ENCODE measurements at places on chromosomes 5 and 9. TPM values are rescaled to one million over a fixed set of nuclear protein-coding genes. Genes with fewer than 3 reads are reported as not detected.
A peak's percentile ranks its signal among the peaks of the same experiment; 100 is the strongest.

- no peak for DNase-seq
Observed at GRCh38 chr5:163463063-163463435, 2.6 kb downstream of the HMMR start.

DNA sequence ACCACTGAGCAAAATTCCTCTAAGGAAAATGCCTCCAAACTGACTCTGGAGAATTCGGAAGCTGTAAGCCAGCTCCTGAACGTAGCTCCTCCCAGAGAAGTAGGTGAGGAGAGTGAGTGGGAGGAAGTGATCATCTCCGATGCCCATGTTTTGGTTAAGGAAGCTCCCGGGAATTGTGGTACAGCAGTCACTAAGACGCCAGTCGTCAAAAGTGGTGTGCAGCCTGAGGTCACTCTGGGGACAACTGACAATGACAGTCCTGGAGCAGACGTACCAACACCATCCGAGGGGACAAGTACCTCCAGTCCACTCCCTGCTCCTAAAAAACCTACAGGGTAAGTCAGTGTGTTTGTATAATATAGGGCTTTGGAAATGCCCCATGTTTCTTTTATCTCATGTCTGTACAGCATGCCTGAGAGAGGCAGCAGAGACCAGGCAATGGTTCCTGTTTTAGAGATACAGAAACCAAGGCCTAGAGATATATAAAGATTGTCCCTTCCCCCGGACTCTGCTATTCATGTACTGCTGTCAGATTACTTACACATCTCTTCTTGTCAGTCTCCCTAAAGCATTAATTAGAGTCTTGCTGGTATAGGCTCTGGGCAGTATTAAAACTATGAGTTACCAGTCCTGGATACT lies 23.9 kb downstream of the HMGXB3 start:
- no peak for DNase-seq

DNA sequence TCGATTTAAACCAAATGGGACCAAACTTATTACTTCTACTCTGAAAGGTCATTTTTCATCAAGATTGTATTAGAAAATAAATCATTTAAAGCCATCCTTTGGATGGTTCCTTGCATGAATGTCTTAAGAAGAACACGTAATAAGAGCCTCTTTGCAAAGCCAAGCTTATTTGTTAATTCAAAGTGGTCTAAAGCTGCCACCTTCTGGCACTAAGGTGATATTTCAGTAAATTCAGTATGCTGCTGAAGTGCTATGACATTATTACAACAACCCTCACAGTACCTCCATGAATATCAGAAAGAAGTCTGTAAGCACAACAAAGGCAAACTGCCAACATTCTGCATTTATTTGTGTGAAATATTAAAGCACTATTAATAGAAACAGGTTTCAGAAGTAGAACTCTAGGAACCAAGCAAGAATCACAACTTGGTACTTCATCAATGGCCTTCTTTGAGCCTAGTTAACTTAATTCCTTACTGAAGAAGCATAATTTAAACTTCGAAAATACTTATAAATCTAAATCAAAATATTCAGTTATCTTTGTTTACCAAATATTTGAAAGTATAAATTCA lies 53.1 kb upstream of the TYRP1 start:
- DNase-seq, result no peak

GRCh38 chr5:142079306-142079721 lies 29.3 kb upstream of the NDFIP1 start:
- no peak for DNase-seq

SCGB3A1 gene
- 1.4 TPM for polyA plus RNA-seq

DNA sequence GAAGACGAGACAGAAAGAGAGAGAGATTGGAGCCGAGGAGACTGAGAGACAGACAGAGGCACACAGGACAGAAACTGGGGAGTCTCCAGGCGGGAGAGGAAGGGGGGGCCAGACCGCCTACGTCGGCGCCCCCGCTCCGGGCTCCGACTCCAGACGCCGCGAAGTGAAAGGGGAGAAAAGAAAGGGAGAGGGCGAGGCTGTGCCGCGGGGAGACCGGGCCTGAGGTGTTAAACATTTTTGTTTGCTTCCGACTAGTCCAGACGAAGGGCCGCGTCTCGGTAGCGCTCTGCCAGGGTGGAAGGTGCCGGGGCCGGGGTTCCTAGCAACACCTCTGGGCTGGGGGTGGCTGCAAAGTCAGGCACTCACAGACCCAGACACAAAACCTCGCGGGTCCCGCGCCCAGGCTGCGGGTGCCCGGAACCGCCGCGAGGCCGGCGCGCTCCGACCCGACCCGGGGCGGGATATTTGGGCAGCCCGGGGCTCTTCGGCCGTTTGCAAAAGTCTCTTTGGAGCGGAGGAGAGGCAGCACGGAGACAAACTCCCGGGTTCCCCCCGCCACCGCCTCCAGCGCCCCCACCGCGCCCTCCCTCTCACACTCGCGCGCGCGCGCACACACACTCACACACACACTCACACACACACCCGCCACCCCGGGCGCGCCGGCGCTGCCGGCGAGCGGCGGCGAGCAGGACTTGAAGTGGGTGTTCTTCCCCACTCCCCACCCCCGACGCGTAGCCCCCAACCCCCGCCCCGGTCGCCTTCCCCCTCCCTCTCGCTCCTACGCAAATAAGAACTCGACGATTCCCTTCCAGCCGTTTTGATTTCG lies 626 bp upstream of the FST start:
- DNase-seq, result no peak

BRINP1 gene
- 5.3 TPM for polyA plus RNA-seq

- DNase-seq, result peak; percentile 48
Observed at GRCh38 chr9:96418920-96419690, 935 bp upstream of the ZNF367 start.

PCDHGC5 gene
- polyA plus RNA-seq, result 0.41 TPM

- no peak for DNase-seq
Observed at GRCh38 chr5:170474489-170475274, 29.1 kb upstream of the KCNIP1 start.

DNA sequence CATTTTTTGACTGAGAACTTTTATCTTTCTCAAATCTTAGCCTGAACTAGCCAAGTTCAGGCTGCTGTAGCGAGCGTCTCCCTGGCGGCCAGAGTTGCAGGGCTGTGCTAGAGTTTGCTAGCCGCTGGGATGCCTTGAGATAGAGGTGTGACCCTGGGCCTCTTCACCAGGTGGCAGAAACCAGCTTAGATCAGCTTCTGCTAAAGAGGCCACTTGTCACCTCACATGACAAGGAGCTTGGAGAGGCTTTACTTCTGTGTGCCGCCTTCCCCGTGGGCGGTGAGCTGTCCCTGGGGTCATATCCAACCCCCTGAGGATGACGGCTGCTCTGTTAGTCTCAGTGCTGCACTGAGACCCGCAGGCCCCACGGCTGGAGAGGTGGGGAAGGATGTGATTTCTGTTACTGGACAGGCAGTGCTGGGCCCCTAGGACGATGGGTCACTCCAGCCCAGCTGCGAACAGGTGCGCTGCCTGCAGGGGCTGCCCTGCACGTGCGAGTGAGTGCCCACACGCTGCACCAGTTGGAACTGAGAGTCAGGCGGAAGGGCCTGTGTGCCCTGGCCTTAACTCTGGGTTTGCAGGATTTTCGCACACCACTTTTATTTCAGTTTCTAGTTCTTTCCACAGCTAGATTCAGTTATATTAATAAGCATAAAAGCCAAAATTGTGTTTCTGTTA lies 63.8 kb downstream of the EHMT1 start:
- DNase-seq, result no peak

DNA sequence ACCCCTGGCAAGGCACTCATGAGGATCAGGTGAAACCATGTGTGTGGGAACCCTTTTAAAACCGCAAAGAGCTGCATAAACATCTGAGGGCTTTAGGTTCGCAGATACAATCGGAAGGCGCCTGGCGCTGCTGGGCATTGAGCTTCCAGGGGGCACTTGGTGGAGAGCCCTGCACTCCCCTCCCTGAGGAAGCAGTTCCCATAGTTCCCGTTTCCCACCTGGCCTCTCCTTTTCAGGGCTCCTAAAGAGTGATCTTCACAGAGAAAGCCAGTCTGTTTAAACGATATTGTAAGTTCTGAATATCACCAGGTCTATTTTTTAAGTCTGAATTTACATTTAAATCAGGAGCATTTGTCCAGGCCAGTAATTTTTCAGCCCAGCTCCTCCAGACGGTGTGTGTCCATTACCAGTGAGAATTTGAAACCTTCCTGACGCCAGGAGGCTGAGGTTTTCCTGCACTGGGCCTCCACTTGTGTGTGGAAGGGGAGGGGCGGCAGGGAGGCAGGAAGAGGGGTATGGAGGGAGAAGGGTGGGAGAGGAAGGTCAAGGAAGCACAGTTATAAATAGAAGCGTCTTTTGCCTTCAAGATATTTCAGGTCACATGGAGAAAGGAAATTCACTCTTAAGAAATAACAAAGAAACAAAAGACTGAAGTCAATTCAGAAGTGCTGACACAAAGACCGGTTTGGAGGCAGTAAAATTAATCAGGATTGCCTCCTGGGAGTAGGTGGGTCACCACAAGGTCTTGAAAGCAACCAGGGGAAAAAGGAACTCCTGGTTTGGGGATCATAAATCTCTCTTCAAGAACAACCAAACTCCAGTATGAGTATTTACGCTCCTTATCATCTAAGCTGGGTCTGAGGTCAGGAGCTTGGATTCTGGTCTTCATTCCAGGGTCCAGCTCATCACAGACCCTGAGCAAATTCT lies 14.3 kb upstream of the MGAT1 start:
- no peak for DNase-seq

SOX30 gene
- polyA plus RNA-seq, result 0.30 TPM

ANKRD55 gene
- 1.0 TPM for polyA plus RNA-seq

TBCA gene
- 299 TPM for polyA plus RNA-seq

- no peak for DNase-seq
Observed at GRCh38 chr9:91412941-91413340, 10.7 kb downstream of the NFIL3 start.

DNA sequence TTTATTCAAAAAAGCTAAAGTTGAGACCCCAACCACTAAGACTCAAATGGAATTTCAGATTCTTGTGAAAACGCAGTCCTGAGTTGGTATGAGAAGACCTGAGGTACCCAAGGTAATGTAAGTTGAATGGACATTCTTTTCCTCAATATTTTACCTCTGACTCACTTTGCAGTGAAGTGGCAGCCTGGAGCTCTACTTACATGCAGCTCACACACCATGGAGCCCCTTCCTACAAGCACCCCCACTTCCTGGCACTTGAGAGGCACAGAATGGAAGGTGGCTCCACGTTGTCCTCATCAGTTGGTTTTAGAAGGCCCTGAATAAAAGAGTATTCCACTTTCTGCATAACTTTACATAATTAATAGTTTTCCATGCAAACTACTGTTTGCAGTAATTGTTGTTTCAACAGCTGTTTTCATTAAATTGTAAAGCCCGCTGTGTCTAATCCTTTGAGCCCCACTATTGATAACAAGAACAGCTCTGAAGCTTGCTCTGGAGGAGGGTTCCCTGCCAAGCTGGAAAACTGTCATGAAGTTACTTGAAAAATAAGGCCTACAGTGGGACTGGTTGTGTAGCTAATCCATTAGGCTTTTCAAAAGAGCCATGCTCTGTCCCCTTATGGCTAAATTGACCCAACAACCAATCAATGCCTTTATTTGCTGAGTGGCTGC lies 102.2 kb upstream of the SPATA31D4 start:
- no peak for DNase-seq

GRCh38 chr9:131255676-131256197 lies 20.6 kb downstream of the FAM78A start:
- DNase-seq, result no peak

GRCh38 chr5:135826221-135826525 lies 8.3 kb upstream of the SLC25A48 start:
- no peak for DNase-seq

DNA sequence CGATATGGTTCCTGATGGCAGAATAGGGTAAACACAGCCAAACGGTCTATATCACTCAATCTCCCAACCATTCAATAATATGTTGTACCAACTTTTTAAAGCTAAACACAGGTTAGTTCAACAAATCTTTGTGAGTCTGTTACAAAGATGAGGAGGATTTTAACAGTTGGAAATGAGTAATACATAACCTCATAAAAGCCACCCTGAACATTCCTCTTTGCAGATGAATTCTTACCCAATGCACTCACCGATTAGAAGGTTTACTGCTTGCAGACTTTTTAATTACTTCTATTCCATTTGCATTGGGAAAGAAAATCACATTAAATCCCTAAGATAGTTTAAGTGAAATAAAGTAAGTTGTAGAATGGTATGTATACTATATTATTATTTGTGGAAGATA lies 23.3 kb upstream of the TRMT10B start:
- DNase-seq, result no peak

DNA sequence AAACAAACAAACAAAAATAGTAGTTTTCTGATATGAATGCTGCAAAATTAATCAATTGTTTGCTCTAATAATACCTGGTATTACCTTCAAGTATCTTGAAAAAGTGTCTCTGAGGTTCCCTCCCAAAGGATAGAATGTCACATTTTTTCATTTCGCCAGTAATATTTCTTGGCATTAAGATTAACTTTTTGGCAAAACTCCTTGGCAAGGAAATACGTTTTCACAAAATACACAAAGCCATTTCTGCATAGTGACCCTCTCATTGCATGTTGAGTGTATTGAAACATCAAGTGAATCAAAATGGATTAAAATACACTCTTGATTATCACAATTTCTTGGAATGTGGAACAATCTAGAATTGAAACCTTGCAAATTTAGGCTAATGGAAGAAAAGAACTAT lies 230.5 kb downstream of the ATPSCKMT start:
- DNase-seq, result no peak

- no peak for DNase-seq
Observed at GRCh38 chr9:18786196-18786595, 246.8 kb downstream of the SAXO1 start.

DNA sequence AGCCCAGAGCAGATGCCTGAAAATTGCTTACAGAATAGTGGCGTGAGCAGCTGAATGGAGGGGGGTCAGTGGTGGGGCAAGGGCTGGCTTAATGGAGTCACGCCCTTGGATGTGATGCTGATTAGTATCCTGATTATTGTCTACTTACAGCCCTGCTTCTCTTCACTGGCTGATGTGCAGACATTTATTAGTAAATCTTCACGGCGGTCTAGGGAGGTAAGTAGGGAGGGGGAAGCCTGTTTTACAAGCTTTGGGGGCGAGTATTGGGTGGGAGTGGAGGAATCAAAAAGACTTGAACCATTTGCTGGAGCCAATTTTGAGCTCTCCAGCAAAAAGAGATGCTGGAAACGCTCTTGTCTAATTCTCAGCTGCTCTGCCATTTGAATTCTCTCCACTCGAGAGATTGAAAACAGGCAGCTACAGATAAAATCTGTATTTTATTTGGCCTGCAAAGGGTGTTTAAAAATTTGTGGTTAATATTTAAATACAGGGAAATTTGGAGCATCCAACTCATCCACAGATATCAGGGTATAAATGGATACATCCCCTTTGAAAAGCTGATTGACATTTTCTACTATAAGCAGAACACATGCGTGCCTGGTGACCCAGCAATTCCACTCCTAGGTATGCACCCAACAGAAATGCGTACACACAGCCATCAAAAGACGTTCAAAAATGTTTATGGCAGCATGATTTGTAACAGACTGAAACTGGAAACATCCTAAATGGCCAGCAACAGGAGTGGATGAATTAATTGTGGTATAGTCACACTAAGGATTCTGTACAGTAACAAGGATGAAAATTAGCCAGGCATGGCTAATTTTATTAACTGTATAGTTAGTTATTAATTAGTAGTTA lies 19.5 kb upstream of the ALDH1B1 start:
- no peak for DNase-seq

- peak; percentile 50 for DNase-seq
Observed at GRCh38 chr5:135834639-135835529, at the start of gene SLC25A48. TSS of gene SLC25A48 (plus strand) at chr5:135834663. CDS start at chr5:135834848, 185 bp downstream.

GRCh38 chr5:30100148-30100713 lies 1093.3 kb upstream of the CDH6 start:
- no peak for DNase-seq

- DNase-seq, result no peak
Observed at GRCh38 chr9:27425827-27426510, 98.1 kb upstream of the IFNK start.

Data from left renal pelvis (tissue), 4 donors.